ENCODE measurements at places on chromosomes 7 and 10.

DNA sequence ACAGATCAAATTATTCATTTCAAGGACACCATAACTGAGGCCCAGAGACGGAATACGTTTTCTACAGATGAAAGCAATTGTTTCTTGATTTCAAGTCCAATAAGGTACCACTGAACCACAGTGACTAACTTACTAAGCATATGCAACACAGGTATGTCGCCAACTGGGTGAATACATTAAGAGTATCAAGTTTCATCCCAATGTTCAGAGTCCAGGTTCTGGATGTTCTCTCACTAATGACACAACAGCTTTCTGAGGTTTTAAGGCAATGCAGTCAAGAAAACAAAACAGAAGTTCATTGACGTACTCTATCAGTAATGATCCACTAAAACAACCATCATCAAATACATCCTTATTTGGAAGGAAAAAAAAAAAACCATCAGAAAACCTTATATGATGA is 35.8 kb downstream of the NSUN6 start:
- DNase-seq, result no peak

GRCh38 chr7:127578711-127579275 is 6.6 kb downstream of the GCC1 start:
- no peak for DNase-seq

DNA sequence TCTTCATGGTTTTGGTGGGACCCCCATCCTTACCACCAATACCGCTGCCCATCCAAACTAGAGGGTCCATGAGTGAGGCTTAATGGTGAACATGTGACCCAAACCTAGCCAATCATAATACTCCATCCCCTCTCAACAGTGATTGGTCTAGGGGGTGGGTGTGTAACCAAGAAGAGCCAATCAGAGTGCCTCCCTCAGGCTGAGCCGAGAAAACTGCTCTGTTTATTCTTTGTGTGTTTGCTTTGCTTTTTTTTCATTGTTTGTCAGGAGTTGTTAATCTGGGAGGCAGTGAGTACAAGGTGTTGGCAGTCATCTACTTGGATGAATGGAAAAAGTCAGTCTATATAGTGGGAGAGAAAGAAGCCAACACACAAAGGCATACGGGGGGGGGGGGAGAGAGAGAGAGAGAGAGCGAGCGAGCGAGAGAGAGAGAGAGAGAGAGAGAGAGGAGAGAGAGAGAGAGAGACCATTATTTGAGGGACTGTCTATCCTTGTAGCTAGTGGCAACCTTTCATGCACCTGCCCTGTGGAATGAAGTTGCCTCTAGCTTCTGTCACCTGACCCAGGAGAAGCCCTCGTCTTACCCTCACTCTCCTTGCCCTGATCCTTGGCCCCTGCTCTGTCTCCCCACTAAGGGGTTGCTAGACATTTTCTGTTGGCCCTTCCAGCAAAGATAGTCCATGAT is 441.7 kb downstream of the TYW1 start:
- no peak for DNase-seq

- DNase-seq, result no peak
These were observed 20.1 kb upstream of the ITPRID1 start for GRCh38 chr7:31493714-31494181.

DNA sequence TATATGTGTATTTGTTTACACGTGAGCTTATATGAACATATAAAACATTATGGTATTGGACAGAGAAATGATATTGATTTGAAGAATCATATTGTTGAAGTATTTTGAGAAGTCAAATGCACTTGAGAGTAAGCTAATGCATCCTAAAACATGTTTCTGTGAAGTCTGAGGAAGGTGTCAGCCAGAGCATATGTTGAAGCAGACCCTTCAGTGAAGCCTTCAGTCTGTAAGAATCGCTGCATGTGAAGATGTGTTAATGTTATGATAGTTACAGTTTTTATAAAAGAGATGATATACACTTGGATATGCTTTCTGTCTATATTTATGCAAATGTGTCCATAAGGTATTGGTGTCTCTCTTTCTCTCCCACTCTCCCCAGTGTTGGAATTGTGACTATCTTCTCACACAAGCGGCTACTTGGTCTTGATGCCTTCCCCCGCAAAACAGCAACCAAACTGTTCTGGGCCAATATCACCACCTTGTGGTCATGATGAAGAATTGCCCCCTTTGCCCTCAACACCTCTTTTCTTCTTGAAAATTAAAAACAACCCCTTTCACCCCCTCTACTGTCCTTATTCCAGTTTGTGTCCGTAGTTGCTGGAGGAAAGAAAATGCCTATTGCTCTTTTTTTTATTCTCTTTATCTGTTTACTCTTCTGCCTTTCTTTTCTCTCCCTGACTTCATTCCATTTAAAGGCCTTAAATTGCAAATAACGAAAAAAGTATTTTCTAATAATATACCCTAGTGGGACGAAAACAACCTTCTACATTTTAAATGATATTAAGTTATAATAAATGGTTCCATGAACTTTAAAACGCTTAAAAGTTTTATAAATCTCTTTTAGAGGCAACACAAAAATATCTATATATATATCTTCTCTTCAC is 64.9 kb downstream of the IKZF1 start:
- no peak for DNase-seq

DNA sequence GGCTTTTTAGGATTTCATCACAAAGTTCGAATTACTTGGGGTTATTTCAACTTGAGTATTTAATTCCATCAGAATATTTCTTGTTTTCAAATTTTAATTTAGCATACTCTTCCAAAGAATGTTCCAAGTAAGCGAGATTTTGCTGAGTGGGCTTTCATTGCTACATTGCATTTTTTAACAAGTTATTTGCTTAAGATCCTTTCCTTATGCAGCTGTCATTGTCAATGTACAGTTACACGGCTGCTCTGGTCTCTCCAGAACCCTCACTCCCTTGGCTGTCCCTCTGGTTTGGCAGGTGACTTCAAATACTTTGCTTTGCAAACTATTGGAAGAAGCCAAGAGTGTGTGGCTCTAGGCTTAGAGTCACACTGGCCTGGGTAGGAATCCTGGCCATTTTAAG is 80.0 kb downstream of the CFAP58 start:
- no peak for DNase-seq

- peak; percentile 37 for DNase-seq
These were observed 11.7 kb downstream of the CASP2 start for GRCh38 chr7:143299840-143300239.

GRCh38 chr7:7272294-7272693 is 90.0 kb downstream of the C1GALT1 start:
- DNase-seq, result no peak

- no peak for DNase-seq
These were observed 23.4 kb downstream of the DOCK4 start for GRCh38 chr7:112182749-112183148.

DNA sequence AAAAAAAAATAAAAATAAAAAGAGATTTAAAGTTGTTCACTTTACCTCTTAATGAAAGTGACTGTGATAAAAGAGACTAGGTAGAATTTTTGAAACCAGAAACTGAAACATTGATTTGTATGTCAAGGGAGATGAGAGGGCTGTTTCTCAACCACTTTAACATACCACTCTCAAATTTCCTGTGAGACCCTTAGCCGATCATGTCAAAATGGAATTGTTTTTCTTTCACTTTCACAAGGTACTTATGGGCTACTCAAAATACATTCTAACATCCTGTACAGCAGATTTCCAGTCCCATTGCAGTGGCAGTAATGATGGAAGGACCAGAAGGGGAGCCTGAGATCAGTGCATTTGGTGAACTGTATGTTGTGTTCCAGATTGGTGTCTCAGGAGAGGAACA is 261.2 kb downstream of the PPP1R3A start:
- no peak for DNase-seq

DNA sequence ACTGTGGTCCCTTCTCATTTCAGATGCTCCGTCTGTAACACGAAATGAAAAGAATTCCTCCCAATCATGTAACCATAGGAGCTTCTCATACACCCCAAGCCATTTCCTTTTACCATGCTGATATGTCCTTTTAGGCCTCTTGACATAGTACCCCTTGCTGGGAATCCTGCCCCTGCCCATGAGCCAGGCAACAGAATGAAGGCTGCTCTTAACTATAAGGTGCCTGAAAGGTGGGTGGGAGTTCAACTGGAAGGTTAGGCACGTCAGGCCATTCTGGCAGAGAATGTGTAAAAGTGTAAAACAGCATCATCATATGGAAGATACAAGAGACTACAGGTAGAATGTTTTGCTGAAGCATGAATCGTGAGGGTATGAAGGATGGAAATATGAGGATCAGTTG is 22.5 kb downstream of the IL2RA start:
- DNase-seq, result no peak

GRCh38 chr10:13416760-13417159 is 68.7 kb upstream of the SEPHS1 start:
- DNase-seq, result no peak

GRCh38 chr7:70419526-70420380 is 712.2 kb upstream of the GALNT17 start:
- no peak for DNase-seq

DNA sequence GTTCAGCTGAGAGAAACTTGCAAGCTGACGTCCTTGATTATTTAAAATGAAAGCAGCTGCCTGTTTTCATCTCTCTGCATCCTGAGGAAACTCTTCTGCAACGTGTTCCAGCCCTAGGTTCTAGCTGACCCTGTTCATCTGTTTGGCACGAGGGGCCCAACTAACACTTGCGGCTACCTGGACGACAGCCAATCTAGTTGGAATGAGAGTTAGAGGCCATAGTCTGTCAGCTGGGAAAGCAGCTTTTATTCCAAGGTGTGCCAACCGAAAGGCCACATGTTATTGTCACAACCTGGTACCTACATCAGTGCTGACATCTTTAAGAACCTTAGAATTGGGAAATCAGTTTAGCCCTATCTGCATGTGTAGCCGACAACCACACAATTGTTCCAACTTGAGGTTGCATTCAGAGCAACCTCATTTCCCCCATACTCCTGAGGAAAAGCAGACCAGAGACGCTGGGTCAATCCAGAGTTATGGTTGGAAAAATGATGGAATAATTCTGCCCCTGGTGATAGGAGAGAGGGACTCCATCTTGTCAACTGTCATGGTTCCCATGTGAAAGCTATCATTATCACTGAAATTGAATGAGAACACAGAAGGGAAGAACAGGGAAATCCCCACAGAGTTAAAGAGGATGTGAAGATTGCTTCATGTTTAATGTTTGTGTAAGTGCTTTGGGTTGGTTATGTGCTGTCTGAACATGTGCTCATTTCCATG is 121.6 kb downstream of the EGFR start:
- no peak for DNase-seq

GRCh38 chr10:5447611-5448071 is 35.3 kb downstream of the NET1 start:
- no peak for DNase-seq

GRCh38 chr10:22479419-22479818 is 134.1 kb downstream of the SPAG6 start:
- DNase-seq, result no peak

GRCh38 chr10:83310688-83311087 is 828.6 kb upstream of the GHITM start:
- DNase-seq, result no peak

DNA sequence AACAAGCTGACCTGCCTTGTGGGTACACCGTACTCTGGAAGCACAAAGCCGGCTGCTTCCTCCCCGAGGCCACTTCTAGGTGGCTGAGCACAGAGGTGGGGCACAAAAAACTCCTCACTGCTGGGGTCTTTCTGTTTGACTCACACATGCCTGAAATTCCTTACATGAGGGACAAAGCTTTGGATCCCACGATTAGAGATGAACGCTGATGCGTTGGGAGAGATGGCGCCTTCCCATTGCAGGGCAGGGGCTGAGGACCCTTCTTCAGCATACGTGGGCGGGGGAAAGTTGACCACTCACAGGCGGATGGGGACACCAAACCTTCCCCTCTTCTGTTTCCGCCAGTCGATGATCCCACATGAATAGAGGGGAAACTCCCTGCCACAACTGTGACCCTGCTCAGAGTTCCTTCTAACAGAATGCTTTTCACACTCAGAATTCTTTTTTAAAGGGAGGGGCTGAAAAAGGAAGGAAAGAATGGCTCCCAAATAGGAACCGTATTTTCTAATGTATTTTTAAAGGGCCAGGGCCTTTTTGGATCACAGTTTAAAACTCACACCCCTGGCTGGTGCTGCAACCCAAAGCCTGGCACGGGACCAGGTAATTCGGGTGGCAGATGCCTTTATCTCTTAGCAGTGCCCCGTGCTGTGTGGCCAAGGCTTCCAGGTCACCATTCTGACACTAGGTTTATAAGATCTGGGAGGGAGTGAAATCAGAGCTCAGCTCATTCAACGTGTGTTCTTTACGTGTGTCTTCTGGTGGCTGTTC is 134.0 kb downstream of the PRKAG2 start:
- DNase-seq, result no peak

DNA sequence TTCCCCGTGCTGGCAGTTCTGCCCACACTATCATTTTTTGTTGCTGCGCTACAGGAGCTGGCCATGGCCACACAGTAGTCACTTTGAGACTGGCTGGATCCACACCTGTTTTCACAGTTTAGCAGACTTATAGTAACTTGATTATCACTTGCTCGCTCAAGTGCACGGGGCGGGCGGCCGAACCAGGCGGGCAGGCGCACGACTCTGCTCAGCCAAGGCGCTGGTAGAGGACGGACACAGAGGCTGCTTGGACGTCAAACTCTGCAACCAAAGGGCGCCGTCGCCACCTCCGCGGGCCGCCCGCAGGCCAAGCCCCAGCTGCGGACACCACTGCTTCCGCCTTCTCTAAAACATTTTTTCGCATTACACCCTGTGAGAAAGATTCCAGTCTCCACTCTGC is 38.4 kb upstream of the PHYHIPL start:
- no peak for DNase-seq

GRCh38 chr7:63071920-63072319 is 926.7 kb upstream of the ZNF722 start:
- DNase-seq, result no peak

DNA sequence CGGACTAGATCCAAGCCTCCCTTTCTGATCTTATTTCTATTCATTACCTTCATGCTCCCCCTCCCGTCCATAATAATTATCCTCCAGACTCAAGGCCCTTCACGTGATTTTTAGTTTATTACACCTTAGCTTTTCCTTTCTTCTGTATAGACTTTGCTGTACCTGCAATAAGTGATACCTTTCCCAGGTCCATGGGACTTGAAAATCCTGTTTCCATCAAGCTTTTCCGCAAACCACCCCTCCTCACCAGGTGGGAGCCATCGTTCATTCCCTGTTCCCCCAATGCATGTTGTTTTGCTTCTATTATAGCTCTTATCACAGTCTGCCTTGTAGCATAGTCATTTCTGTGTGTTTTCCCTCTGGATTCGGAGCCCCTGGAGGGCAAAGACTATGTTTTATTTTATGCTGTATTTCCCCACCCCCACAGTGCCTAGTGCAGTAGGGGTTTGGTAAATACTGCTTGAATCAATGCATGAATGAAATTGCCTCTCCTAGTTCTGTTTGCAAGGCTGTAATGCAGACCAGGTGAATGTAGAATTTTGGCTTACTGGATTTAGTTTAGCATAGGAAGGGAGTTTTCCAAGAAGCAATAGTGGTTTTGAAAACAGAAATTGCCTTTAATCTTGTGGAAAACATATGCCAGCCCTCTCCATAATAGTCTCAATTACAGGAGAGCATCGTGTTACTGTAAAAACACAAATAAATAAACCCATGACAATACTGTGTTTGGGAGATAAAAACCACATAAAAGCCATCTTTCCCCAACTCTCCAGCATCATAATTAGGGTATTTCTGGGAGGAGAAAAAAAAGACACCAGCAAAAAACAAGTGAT is 213.4 kb downstream of the AUTS2 start:
- no peak for DNase-seq

- DNase-seq, result no peak
These were observed 25.5 kb downstream of the FAM107B start for GRCh38 chr10:14749070-14749809.
